ENCODE measurements at places on chromosomes 1 and 21. TPM values are rescaled to one million over a fixed set of nuclear protein-coding genes. Genes with fewer than 3 reads are reported as not detected.

DNA sequence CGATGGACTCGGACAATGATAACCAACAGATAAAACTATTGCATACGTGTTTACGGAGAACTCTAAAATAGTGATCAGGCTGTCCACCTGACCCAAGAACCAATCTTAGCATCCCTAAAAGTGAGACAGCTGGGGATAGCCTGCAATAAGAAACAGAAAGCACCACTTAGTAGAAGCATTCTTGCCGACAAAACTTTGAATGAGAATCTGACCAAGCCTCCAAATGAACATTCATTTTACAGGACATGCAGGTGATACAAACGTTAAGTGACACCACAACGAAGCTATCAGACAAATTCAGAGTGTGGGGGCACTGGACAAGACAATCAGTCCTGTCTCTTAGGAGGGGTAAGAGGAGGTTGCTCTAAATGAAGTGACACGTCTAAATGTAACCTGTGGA lies 1.2 kb downstream of the PSMG1 start:
- DNase-seq = no peak

DNA sequence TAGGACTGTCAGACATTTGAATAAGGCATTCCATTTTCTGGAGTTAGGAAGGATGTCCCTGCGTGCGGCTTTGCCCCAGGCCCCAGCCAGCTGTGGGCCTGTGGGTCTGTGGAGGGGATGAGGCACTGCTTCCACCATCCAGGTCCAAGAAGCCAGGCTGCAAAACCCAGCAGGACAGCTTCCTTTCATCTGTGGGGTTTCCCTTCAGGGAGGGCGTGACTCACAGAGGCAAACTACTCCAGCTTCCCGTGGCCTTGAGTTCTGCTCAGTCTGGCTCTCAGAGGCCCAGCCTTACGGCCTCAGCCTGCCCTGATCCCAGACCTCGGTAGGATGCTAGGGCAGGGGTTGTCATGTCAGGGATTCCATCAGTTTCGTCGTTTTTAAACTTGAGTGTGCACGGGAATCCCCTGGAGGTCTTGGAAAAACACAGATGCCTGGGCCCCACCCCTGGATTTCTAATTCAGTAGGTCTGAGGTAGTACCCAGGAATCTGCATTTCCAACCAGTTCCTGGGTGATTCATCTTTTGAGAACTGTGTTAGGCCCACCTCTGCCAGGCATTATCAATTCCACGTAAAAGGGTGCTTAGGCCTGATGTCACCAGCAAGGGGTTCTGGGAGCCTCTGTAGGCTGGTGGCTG lies 32.3 kb upstream of the TENT5C start:
- DNase-seq = peak; percentile 26

DNA sequence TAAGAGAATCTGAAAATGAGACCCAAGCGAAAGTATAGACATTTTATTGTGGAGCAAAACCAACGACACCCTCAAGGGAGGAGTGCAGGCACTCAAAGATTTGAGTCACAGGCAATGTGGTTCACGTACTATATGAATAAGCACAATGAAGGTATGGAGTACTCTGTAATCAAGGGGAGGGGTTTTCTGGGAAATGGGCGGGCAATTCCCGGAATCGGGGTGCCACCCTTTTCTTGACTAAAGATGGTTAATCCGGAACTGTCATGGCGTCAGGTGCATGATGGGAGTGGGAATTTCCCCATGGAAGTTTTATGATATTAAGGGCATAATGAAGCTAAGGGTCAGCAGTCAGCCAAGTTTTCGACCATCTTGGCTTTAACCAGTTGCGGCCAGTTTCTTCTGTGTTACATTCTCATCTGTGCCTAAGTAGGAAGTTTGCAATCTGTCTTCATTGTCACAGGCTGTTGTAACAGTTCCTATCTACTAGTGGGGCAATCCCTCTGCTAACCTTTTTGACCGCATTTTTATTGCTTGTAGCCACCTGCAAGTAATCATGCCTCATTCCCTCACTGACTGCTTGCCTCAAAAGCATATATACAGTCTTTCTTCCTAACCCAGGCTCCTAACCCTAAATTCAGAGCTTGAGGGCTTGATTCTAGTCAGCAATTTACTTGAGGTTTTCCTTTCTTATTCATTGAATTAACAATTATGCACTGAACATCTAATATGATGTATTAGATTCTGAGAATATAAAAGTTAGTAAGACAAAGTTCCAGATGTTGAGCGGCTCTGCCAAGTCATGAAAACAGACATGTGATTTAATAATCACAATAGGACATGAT lies 775 bp upstream of the AIM2 start:
- DNase-seq = no peak

GRCh38 chr1:242886137-242886536 lies 361.6 kb upstream of the PLD5 start:
- DNase-seq = no peak

- no peak for DNase-seq
Observed at GRCh38 chr1:237303929-237304328, 261.9 kb downstream of the RYR2 start.

DCST2 gene
- not detected for total RNA-seq

KCND3 gene
- total RNA-seq = under 0.01 TPM

PRAMEF4 gene
- not detected for total RNA-seq

FCMR gene
- not detected for total RNA-seq

CD34 gene
- total RNA-seq = not detected
